ENCODE measurements at places on chromosomes 2 and 18.

DNA sequence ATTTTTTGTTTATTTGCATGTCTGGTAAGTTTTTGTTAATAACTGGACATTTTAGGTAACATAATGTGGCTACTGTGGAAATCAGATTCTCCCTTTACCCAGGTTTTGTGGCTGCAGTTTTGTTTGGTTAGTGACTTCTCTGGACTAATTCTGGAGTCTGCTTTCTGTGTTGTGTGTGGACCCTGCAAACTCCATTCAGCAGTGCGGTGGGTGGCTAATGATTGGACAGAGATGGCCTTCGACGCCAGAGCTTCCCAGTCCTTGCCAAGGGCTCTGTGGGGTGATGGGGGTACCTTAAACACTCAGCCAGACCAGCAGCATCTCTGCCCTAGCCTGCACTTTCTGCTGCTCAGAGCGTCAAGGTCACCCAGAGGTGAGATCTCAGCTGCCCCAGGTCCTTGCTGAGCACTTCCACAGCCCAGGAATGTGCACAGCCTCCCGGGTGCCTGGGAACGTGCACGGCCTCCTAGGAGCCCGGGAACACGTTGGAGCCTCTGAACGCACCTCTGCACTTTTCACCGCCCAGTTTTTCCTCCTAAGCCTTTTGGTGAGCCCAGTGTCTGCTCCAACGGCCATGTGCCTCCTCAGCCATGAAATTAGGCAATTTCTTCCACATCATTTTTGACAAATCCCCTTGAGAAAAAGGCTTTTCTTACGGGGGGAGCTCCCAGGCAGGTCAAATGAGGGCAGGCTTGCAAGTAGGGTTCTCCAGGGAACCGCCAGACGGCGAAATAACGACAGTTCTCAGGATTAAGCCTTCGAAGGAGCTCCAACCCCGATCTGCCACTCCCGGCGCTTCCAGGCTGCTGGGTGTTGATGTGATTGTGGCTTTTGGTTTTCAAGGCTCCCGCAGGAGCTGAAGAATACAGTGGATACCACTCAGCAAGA lies 35.2 kb upstream of the KLF11 start:
- DNase-seq: no peak

DNA sequence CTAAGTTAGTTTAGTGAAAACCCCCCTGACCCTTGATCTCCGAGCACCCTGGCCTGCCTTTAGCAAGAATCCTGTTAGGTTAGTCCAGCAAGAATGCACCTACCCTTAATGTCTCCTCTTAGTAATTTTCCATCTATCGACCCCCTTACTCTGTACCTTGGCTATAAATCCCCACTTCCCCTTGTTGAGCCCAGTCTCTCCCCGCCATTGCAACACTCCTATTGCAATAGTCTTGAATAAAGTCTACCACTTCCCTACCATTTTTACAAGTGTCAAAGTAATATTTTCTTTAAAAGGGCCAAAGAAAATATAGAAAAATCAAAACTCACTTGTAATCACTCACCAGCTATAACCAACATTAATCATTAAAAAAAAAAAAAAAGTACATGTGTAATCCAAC lies 4.2 kb upstream of the ZBTB7C start:
- DNase-seq: no peak

- DNase-seq: no peak
Measured at GRCh38 chr2:172811027-172811426, 75.4 kb downstream of the RAPGEF4 start.

GRCh38 chr2:219500135-219500534 lies 1.4 kb downstream of the GMPPA start:
- no peak for DNase-seq

DNA sequence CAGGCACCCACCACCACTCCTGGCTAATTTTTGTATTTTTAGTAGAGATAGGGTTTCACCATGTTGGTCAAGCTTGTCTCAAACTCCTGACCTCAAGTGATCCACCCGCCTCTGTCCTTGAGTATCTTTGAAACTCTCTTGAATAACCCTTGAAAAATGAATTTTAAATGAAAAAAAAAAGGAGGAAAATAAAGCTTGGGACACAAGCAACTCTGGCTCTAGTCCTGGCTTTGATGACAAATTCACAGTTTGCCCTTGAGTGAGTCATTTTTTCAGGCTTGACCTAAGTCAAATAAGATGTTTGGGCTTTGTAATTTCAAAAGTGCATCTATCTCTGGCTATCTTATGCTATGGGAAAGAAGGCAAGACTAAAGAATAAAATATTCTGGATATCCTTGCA lies 79.0 kb upstream of the TRIB2 start:
- DNase-seq: no peak

GRCh38 chr18:9549405-9549804 lies 65.0 kb downstream of the PPP4R1 start:
- no peak for DNase-seq
